Stimulated activated CD8-positive, alpha-beta memory T cell treated with anti-CD3 and anti-CD28 coated beads, Interleukin-2, amount 100 ng/mL, for 1 hour (primary cell): ENCODE measurements at places on chromosomes 1 and 21.
A peak's percentile ranks its signal among the peaks of the same experiment; 100 is the strongest.

DNA sequence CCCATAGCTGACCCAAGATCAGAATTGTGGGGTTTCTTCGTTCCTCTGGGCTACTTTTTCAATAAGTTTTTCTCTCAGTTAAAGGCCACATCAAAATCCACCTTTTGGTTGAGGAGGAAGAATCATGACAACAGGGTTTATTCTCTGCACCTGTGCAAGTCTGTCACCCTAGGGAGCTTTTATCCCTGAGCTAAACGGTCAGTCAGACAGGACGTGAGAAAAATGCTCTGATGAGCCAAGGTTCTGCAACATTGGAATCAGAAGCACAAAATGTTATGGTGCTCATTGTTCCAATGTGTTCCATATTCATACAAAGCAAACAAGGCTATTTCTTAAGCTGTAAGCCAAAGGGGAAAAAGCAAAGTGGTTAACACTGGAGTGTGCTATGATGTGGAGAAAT lies 7.4 kb upstream of the ERICH3 start:
- no peak for DNase-seq

- DNase-seq: no peak
These were observed 41.6 kb upstream of the SLC45A1 start for GRCh38 chr1:8276173-8276914.

- no peak for DNase-seq
These were observed 2.2 kb downstream of the LMO4 start for GRCh38 chr1:87330885-87331364.

DNA sequence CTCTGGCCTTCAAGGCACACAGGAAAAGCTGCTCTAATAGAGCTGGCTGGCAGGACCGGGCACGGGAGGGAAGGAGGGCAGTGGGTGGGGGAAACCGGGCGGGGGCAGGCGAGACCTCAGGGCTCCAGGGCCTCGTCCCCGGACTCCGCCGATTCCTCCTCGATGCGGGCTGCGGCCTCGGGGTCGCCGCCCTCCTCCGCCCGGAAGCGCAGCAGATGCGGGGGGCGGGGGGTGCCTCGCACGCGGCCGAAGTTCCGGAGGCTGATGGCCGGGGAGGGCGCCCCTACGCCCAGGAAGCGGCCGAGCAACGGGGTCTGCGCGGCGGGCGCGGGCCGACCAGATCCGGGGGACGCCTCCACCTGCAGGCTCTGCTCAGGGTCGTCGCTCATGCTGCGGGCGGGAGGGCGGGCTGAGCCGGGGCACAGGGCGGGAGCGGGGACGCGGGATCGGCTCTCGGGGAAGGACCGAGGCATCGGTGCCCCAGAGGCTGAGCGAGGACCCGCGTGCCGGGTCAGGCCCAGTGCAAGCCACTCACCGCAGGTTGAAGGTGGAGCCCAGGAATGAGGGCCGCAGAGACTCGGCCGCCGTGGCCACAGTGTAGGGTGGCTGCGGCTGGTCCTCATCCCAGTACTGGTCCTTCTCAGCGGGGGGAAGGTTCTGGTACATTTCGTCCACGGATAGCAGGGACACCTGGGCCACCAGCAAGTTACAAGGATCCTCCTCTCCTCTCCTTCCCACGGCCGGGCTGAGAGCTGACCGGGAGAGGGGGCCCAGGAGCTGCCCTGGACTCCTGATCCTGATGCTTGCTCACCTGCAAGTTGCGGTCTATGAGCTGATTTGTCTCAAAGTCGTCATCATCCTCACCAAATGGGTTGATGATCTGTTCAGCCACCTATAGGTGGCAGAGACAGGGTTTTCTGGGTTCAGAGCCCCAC lies 3.6 kb downstream of the BEST4 start:
- no peak for DNase-seq

DNA sequence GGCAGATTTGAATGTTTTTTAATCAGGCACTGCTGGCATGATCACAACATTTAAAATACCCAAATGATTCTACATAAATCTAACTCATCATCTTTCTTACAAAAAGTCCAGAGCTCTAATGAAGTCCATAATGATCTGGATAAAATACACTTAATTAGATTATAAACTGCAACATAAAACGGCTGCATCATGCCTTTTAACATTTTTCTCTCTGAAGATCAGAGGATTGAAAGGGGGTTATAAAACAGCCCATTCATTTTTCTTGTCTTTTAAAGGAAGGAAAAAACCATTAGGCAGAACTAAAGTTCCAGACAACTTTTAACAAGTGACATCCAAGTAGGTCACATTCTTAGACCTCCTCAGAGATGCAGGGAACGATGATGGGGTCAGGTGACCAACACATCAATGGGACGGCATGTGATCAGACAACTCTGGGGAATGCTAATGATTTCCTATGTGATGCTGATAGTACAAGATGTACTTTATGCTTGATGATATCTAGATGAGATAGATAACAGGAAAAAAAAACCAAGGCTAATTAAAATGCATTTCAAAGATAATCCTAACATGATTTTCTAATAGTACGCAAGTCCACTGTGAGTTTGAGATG lies 455.1 kb downstream of the SMYD3 start:
- no peak for DNase-seq

DNA sequence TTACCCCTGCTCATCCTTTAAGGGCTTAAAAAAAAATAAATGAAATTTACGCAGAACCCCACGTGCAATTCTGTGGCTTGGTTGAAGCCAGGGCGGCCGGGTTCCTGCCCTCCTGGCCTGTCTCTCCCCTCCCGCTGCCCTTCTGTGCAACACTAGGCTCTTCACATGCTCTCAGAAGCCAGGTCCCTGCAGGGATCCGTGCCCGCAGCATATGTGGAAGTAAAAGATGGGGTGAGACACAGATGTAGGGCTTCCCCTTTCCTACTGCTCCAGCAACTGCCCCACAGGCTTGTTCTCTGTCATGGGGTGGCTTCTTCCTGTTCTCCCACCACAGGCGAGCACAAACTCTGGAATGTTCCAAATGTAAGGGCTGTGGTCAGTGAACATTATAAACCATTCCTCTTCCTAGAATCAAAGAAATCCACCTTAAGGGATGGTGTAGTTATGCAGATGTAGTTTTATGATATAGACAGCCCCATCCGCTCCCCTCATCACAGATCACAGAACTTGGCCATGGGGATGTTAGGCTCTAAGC lies 535.4 kb downstream of the KIF26B start:
- DNase-seq: no peak

DNA sequence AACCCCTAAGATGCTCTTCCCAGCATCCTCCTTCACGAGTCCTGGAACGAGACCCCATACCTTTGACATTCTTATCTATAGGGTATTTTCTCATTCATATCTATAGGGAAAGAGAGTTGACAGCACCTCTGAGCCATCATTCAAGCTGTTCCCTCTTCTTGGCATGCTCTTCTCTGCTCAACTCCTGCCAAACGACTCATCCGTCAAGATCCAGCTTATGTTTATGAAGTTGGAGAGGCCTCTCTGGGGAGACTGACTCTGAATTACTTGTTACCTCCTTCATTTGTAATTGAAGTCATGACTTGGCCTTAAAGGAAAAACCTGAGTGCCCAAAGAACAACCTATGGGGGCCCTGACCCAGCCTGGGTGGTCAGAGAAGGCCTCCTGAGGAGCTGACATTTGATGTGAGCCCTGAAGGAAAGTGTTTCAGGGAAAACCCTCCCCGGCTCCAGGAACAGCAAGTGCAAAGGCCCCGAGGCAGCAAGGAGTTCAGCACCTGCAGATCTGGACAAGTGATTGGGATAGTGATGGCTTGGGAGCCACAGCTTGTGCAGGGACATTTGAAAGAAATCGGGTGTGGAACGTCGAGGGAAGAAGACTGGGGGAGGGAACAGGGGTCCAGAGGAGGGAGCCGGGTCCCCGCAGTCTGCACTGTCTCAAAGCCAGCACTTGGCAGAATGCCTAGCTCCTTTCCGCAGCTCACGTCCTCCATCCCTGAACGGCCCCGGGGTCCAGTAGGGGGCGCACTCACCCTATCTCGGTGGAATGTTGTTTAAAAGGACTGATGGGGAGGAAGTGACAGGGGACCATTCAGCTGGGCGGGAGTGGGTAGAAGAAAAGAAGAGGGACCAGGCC lies 14.0 kb upstream of the CDA start:
- peak; percentile 14 for DNase-seq

DNA sequence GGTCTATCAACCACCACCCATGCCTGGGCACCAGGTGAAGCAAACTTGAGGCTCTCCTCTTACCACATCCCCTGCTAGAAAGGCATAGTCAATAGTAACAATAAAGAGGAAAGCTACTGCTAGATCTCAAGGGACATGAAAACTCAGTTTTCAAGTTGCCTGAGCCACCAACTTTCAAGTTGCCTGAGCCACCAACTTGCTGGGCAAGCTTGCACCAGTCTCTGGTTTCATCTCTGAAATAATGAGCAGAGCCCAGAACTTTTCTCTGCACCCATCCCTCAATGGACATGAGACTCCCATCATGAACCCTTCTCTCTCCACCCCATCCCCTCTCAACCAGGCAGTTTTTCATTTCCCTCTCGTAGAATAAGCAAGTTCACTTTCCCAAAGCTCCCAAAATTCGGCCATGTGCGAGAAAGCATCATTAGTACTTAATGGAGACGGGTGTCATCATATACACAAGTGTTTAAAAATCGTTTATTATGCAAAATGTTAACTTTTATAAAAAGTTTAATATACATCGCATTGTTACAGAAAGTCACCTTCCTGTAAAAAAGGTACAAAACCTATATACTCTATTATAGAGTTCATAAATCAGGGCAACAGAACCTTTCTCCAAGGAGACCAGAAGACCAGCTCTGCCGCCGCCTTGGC lies 1.7 kb downstream of the ID3 start:
- no peak for DNase-seq

DNA sequence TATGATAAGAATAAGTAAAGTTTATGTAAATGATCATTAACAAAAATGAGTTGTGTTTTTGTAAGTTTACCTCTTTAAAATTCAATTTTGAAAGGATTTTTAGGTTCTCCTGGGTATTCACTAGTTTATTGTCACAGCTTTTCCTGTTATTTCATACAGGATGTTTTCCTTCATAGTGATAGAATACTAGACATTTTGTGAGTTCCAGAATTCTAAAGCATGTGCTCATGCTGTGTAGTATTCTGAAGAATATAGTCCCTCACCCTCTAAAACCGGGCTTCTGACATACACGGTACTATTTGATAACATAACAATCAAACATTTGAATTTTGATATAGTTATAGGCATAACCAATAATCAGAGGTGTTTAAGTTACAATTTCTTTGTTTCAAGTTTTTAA lies 10.7 kb downstream of the LRRC8C start:
- no peak for DNase-seq

DNA sequence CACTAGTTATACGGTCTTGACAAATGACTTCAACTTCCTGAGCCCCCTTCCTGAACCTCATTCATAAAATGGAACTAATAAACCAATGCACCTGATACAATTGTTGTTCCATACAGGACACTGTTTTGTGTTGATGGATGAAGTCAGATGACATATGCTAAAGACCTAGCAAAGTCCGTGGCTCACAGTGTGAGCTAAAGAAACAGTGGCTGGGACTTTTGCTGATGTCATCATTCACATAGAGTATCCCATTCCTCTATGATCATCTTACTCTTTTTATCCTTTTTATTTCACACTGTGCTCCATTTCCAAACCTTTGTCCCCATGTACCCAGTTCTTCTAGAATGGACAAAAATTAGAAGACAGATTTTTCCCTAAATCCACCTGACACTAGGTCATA lies 83.7 kb upstream of the KAZN start:
- no peak for DNase-seq

GRCh38 chr21:43572446-43572845 lies 86.8 kb downstream of the HSF2BP start:
- DNase-seq: no peak

DNA sequence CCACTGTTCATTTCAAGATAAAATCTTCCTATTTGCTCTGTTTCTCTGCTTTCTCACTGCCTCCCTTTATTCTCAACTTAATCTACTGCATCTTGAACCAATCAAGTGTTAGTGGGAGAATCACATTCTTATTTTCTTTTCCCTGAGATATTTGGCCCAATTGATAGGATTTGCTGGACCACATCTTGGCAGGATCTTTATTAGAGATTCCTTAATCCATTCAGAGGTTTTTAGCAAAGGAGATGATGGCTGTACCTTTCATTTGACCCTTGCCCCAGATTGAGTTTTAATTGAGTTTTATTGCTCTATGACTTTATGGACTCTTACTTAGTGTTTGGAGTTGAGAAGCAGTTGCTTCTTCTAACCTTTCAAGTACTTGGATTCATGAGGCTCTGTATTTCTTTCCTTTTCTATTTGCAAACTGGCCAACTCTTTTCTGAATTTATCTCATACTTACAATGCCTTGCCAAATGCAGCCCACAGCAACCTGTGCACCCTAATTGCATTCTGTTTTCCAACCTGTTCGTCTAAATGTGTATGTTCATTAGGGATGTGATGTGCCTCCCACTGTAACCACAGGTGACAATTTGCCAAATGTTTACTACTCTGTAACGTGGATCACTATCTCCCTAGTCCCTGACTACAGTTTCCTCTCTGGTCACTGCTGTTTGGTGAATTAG lies 274.8 kb upstream of the KAZN start:
- no peak for DNase-seq

DNA sequence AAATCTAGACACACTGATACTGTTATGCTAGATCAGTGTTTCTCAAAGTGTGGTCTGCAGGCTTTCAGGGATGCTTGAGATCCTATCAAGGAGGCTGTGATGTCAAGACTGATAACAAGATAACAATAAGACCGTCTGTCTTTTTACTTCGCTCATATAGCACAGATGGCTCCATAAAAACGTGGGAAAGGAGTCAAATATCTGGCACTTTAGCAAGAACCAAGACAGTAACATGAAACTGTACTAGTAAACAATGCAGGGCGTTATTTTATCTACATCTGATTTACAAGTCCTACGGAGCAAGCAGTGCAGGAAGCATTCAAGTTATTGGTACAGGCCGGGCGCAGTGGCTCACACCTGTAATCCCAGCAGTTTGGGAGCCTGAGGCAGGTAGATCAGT lies 3.6 kb upstream of the SPRR3 start:
- DNase-seq: no peak

DNA sequence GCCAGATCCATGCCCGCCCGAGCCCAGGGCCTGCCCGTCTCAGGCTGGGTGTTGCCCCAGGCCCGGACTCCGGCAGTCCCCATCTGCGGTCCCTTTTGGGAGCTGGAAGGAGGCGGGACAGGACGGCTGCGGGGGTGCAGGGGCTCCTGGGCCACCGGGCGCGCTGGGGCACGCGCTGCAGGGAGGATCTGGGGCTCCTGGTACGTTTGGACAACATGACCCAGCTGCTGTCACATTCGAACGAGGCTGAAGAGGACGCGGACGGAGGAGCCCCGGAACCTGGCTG lies 6.6 kb upstream of the CALML6 start:
- DNase-seq: no peak
